Mesenteric fat pad (tissue), 1 donor: ENCODE measurements at places on chromosomes 11 and 22. TPM values are rescaled to one million over a fixed set of nuclear protein-coding genes. Genes with fewer than 3 reads are reported as not detected.
A peak's percentile ranks its signal among the peaks of the same experiment; 100 is the strongest.

GRCh38 chr11:23318670-23319069 is 458.4 kb upstream of the CCDC179 start:
- no peak for DNase-seq

DNA sequence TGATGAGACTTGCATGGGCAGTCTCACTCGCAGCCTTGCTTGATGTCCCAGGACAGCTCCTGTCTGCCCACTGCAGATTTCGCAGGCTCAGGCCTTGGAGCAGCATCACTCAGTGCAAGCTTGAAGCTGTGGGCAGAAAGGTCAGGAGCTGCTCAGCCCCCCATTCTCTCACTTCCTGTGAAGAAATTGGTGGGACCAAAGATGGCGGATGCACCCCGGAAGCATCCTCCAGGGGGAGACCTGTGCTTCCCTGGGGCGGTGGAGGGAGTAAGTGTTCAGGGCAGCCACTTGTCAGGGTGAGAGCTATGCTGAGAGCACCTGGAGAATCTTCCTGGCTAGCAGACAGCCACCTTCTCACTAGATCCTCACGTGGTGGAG is 11.3 kb downstream of the PLAAT2 start:
- DNase-seq = no peak

GRCh38 chr11:2671748-2672147 is 28.0 kb downstream of the KCNQ1OT1 start:
- peak; percentile 51 for DNase-seq

- no peak for DNase-seq
Observed at GRCh38 chr11:68300076-68300830, 12.1 kb upstream of the LRP5 start.

- no peak for DNase-seq
Observed at GRCh38 chr11:67276781-67277230, 10.5 kb downstream of the GRK2 start.

GRCh38 chr22:18147791-18148190 is 2.2 kb upstream of the USP18 start:
- DNase-seq = no peak

- no peak for DNase-seq
Observed at GRCh38 chr22:17634696-17635095, 3.9 kb upstream of the BCL2L13 start.

- no peak for DNase-seq
Observed at GRCh38 chr11:46034041-46034440, 87.2 kb downstream of the PHF21A start.

MMP8 gene
- total RNA-seq = 2.6 TPM

PGA4 gene
- 20.6 TPM for total RNA-seq

DNA sequence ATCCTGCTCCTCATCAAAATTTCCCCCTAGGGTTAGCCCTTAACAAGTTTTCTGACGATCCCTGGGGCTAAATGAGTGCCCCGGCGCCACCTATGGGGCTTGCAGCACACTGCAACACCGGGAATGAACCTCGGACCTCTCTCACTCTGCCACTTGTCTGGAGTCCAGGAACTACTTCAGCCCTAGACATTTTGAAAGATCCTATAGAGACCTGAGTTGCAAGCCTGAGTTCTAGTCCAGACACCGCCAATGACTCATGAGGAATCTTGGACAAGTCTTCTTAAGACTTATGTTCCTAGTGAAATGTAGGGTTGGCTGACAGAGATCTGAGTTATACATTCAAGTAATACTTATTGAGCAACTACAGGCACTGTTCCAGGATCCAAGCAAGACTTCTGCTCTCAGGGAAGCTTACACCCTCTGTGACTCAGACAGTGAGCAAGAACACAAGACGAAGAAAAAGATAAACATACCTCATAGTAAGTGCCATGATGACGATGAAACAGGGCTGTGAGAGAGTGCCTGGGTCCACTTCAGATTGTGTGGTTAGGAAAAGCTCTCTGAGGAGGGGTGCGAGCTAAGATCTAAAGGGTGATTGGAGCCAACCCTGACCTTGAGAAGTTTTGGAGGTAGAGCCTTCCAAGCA is 10.2 kb upstream of the STK33 start:
- no peak for DNase-seq

DNA sequence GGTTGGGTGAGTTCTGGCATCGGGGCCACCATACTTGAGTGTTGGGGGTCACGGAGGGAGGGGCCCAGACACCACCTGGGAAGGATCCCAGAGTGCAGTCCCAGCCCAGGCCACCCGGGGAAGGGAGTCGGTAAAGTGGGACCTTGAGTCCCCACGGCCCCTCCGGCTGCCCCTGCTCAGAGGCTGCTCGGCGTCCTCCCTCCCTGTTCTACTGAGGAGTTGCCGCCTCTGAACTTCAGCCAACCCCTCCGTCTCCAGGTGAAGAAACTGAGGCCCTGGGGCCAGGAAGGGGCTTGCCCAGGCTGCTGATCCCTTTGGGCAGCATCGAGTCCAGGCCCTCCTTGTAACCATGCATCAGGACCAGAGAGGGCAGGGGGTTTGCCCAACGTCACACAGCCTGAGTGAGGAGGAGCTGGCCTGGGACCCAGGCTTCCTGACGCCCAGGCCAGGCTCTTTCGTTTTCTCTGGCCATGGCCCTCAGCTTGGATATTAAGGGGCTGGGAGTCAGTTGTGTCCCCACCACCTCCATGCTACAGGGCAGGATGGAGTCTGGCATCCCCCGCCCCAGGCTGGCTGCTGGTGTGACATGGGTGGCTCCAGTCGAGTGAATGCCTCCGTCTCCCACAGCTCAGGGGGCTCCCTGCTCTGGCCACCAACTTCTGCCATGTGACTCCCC is 1.3 kb downstream of the PARVG start:
- no peak for DNase-seq

DNA sequence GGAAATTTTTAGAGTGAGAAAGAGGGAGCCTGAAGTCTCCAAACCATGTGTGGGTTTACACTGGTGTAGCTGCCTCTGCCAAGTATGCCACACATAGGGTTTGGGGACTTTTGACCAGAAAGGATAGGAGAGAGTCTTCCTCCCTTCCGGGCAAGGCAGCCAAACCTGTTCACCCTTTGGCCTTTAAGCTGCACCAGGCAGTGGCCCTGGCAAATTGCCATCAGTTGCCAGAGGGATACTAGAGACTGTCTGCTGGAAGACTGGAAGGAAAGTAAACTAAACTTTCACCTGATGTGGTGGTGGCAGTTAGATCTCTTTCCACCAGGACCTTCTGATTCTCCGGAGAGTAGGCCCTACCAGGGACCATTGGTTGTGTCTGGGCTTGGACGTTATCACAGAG is 1263.2 kb downstream of the FAM181B start:
- DNase-seq = no peak

DNA sequence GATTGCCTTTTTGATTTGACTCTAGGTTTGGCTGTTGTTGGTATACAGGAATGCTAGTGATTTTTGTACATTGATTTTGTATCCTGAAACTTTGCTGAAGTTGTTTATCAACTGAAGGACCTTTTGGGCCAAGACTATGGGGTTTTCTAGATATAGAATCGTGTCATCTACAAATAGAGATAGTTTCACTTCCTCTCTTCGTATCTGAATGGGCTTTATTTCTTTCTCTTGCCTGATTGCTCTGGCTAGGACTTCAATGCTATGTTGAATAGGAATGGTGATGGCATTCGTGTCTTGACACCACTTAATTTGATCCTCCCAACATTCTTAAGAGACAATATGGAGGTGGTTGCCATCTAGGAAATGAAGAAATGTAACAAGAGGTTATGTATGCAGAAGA is 388.1 kb upstream of the API5 start:
- no peak for DNase-seq

GRCh38 chr22:49992921-49993648 is 19.5 kb downstream of the IL17REL start:
- DNase-seq = peak; percentile 91

PRR33 gene
- total RNA-seq = not detected

TMEM86A gene
- 6.1 TPM for total RNA-seq

DNA sequence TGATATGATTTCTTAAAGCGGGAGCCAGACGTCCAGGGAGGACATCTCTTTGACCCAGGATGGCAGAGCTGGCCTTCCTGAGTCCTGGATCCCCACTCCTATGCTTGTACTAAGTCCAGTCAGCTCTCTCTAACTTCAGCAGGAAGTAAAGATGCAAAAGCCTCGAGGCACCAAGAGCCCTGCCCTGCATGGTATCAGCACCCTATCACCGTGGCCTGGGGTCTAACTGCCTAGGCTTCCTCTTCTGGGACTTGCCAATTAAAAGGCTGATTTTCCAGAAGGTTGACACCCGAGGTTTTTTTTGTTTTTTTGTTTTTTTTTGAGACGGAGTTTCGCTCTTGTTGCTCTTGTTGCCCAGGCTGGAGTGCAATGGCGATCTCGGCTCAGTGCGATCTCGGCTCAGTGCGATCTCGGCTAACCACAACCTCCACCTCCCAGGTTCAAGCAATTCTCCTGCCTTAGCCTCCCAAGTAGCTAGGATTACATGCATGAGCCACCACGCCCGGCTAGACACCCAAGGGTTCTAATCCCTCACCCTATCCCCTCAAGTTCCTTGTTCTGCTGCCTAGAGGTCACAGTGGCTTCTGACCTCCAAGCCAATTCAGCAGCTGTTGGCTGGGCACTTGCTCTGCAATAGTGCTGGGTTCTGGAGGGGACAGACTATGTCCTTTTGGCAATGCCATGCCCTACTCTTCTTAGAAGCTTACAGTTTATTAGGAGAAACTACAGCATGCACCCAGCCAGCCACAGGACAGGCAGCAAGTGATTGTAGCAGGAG is 50.6 kb upstream of the FTH1 start:
- no peak for DNase-seq

SLC6A5 gene
- total RNA-seq = not detected

DNA sequence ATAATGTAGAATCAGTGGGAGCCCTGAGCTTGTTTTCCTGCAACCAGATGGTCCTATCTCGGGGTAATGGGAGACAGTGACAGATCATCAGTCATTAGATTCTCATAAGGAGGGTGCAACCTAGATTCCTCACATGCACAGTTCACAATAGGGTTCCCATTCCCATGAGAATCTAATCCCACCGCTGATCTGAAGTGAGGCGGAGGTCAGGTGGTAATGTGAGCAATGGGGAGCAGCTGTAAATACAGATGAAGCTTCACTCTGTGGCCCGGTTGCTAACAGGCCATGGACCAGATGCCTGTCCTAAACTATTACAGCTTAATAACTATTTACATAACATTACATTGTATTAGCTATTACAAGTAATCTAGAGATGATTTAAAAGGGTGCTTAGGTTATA is 17.0 kb downstream of the DIXDC1 start:
- DNase-seq = no peak

- no peak for DNase-seq
Observed at GRCh38 chr11:118998388-118998717, 415 bp downstream of the CENATAC start.

- DNase-seq = no peak
Observed at GRCh38 chr11:109016724-109017123, 351.9 kb downstream of the DDX10 start.

- DNase-seq = no peak
Observed at GRCh38 chr11:27085605-27086004, 45.0 kb downstream of the BBOX1 start.

GRCh38 chr22:46589141-46589748 is 30.9 kb upstream of the GRAMD4 start:
- no peak for DNase-seq

DNA sequence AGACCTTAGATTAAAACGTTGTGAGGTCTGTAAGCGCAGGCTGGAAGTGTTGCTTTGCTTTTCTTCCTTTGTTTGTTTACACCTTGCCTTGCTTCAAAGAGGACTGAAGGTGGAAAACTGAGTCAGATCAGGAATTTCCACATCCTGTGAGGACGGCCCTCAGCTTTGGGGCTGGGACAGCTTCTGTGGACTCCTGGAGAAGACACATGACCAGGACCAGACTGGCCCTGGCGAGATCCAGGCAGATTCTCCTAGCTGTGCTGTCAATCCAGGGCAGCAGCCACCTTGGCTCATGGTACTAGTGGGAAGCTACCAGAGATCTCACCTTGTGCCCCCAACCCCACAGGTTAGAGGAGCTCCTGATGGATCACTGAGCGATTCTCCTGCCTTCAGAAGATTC is 1461.9 kb downstream of the TBC1D22A start:
- DNase-seq = peak; percentile 78

DNA sequence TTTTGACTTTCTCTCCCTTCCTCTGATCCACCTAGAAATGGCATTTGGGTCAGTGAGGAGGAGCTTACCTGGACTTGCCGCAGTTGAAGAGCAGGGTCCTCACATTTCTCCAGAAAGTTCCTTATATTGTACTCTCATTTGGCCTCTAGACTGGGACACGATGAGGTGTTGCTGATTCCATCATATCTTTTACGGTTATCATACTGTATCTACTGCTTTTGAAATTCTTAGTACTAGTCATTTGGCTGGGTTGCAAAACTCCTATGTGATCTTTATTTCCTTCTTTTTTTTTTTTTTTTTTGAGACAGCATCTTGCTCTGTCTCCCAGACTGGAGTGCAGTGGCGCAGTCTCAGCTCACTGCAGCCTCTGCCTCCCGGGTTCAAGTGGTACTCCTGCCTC is 58.7 kb upstream of the FAM181B start:
- DNase-seq = no peak

TUB gene
- total RNA-seq = 5.9 TPM

DNA sequence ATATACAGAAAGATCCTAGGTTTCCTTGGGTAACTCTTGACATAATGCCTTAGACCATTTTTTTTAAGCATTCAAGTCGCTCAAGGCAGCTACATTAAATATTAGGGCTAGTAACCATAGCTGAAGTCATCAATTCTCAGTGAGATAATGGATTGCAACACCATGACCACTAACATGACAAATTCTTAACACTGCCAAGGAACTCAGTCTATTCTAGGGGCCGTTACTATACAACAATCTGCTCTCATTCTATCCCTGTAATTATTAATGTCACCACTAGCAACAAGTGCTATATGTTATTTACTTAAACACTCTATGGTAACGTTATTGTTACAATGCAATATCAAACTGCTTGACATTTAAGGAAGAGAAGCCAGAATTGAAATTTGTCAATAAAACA is 3.2 kb upstream of the STK33 start:
- no peak for DNase-seq

PATE2 gene
- not detected for total RNA-seq

- DNase-seq = no peak
Observed at GRCh38 chr22:21726650-21727049, 8.9 kb downstream of the YPEL1 start.

RASD2 gene
- total RNA-seq = 1.6 TPM

RAB3IL1 gene
- 36.5 TPM for total RNA-seq

OR52E2 gene
- not detected for total RNA-seq
